Spleen (tissue), 13 donors: ENCODE measurements at places on chromosomes 11 and 22. TPM values are rescaled to one million over a fixed set of nuclear protein-coding genes. Genes with fewer than 3 reads are reported as not detected.

Gene PPP1R14B
- 190 TPM for polyA plus RNA-seq

Gene LRP4
- polyA plus RNA-seq, result 7.0 TPM

Gene TMEM86A
- 2.4 TPM for polyA plus RNA-seq

Gene GGT1
- 10.9 TPM for polyA plus RNA-seq

Gene MPPED1
- polyA plus RNA-seq, result 0.02 TPM

Gene MAFF
- 2.1 TPM for polyA plus RNA-seq
